GM19239 (cell line): ENCODE measurements at places on chromosomes 7 and 10.

DNA sequence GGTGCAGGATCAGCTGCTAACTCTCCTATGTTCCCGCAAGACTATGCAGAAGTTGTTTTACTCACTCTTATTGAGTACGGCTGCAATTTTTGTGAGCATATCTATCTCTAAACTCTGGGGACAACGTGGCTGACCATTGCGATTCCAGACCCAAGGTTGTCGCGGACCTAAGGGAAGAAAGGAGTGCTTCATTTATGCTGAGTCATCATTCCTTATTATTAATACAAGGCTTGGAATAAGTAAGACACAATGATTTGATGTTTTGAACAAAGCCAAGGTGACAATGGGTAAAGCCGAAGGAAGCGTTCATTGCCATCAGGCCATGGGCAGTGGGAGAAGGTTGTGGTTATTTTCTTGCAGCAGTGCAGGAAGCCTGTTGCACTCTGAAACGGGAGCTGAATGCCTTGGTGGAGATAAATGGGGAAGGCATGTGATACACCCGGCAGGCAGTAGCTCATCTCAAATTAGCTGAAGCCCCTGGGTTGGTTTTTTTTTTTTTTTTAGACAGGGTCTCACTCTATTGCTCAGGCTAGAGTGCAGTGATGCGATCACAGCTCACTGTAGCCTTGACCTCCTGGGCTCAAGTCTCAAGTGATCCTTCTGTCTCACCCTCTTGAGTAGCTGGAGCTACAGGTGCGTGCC lies 605.7 kb downstream of the TYW1 start:
- DNase-seq: no peak

- DNase-seq: no peak
These were observed 131.3 kb downstream of the FANK1 start for GRCh38 chr10:126027692-126028091.

DNA sequence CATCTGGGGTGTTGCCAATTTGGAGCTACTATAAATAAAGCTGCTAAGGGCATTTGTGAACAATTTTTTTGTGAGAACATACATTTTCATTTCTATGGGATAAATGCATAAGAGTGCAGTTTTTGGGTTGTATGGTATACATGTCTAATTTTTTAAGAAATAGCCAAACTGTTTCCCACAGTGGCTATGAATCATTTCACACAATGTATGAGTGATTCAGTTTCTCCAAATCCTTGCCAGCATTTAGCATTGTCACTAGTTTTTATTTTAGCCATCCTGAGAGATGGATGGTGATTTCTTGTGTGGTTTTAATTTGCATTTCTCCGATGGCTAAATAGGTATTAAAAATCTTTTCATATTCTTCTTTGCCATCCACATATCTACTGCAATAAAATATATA lies 105.3 kb downstream of the AMPH start:
- no peak for DNase-seq

- no peak for DNase-seq
These were observed 84.8 kb downstream of the FAM53B start for GRCh38 chr10:124659380-124659779.

DNA sequence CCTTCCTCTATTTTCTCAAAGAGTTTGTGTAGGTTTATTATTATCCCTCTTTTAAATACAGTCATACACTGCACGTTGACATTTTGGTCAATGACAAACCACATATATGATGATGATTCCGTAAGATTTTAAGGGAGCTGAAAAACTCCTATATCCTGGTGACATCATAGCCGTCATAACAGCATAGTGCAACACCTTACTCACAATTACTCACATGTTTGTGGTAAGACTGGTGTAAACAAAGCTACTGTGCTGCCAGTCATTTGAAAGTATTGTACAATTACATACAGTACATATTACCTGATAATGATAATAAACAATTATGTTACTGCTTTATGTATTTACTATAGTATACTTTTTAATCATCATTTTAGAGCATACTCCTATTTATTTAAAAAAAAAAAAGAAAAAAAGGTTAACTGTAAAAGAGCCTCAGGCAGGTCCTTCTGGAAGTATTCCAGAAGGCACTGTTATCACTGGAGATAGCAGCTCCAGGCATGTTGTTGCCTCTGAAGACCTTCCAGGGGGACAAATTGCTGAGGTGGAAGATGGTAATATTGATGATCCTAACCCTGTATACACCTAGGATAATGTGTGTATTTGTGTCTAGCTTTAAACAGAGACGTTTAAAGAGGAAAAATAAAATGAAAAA lies 123.3 kb upstream of the CDK1 start:
- DNase-seq: no peak

GRCh38 chr7:33781796-33782195 lies 123.5 kb upstream of the BMPER start:
- DNase-seq: no peak

DNA sequence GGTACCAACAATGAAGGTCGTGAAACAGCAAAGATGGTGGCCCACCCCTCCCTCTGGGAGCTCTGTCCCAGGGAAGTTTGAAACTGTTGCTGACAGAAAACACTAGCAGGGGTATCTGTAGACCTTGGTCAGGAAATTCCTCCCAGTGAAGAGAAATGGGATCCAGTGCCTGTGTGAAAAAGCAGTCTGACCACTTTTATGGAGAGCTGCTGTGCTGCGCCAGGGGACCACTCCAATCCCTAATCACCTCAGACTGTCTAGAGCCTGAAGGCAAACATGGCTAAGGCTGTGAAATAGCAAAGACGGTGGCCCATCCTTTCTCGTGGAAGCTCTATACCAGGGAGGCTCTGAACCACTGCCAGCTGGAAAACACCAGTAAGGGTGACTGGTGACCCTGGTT lies 38.3 kb upstream of the TMEM140 start:
- DNase-seq: no peak

DNA sequence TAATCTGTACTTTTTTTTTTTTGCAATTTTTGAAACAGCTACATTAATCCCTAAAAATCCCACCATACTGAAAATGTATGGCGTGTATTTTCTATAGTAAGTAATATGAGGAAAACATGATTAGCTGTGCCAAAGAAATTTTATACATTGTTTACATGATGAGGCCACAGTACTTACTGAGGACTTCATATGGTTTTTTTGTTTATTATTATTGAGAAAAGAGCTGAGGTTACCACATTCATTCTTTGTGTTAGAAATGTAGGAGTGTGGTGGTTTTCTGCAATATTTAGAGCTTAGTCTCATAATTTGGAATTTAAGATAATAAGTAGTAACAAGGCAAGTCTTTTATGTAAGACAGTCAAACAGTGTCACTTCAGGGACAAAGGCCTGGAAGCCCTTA lies 45.1 kb downstream of the SLC25A40 start:
- DNase-seq: no peak

DNA sequence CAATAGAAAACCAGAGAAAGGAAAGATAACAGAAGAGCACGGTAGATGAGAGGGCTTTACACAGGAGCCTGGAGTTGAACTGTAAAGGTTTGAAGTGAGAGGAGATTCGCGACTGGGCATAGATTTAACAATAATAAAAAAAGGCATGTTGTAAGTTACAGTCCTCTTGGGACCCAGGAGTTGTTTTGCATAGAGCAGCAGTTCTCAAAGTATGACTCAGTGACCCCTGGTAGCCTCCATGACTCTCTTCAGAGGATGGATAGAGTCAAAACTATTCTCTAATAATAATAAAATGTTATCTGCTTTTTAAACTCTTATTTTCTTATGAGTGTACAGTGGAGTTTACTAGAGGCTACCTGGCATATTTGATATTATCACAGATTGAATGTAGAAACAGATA lies 262.3 kb downstream of the SORCS3 start:
- DNase-seq: no peak

DNA sequence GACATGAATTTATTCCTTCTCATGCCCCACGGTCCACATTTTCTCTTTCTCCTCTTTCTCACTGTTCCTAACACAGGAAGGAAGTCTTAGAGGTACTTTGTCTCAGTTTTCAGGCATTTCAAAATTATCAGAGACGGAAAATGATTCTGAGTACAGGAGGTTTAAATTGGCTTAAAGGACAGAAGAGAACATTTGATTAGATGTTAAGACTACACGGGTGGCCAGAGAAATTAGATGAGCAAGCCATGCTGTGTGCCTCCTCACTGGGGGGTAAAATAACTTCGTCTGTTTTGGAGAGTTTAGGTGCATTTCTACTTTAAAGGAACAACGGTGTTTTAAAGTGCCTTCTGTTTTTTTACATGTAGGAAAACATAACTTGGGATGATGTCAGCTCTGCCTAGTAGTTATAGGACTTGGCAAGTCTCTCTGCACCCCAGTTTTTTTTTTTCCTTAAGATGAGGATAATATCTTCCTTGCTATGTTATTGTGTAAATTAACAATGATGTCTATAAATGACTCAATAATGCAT lies 66.9 kb downstream of the MCMBP start:
- DNase-seq: no peak

GRCh38 chr7:23228412-23228811 lies 18.2 kb upstream of the GPNMB start:
- DNase-seq: no peak

DNA sequence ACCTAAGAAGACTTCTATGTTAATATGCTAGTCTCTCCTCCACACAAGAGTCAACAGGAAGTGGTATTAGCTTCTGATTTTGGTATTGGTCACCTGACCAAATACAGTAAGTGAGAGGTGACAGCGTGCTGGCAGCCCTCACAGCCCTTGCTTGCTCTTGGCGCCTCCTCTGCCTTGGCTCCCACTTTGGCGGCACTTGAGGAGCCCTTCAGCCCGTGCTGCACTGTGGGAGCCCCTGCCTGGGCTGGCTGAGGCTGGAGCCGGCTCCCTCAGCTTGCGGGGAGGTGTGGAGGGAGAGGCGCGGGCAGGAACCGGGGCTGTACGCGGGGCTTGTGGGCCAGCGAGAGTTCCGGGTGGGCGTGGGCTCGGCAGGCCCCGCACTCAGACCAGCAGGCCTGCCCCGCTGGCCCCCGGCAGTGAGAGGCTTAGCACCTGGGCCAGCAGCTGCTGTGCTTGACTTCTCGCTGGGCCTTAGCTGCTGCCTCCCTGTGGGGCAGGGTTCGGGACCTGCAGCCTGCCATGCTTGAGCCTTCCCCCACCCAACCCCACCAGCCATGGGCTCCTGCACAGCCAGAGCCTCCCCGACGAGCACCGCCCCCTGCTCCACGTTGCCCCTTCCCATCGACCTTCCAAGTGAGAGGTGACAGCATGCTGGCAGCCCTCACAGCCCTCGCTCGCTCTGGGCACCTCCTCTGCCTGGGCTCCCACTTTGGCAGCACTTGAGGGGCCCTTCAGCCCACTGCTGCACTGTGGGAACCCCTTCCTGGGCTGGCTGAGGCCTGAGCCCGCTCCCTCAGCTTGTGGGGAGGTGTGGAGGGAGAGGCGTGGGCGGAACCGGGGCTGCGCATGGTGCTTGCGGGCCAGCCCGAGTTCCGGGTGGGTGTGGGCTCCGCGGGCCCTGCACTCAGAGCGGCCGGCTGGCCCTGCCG lies 4.2 kb upstream of the ACSL5 start:
- DNase-seq: no peak

DNA sequence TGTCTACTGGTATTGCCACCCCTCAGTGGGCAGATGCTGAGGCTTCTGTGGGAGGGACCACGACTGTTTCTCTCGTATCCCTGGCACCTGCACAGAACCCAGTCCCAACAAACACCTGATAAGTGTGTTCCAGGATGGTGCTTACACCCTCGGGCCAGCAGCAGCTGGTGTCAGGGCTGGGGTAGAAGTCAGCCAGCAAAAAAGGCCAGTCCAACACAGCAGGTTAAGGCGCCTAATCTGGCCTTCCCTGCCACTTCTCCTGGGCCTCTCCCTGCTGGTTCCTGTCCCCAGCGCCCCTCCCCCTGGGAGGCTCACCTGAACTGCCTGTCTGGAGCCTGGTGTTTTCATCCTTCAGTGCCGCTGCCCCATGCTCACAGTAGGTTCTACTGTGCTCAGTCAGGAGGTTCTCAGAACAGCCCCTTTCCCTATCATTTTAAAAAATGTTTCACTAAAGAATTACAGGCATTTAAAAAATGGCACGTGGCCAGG lies 20.0 kb downstream of the PODXL start:
- DNase-seq: no peak

DNA sequence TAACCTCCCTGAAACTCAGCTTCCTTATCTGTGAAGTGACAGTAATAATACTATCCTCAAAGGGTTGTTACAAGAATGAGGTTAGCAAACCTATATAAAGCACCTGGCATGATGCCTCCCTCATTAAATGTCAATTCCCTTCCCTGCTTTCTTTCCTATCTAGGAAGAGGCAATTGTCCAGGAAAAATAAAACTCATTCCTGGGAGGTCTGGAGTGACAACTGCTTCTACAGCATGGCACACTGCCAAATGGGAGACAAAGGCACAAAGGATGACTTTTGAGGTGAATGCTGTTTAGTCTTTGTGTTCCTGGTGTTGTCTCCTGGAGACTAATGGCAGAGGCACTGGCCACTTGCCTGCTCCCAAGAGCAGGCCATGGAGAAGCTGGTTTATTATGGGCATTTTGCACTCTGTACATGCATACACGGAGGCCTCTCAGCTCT lies 32.2 kb upstream of the PDE1C start:
- no peak for DNase-seq

DNA sequence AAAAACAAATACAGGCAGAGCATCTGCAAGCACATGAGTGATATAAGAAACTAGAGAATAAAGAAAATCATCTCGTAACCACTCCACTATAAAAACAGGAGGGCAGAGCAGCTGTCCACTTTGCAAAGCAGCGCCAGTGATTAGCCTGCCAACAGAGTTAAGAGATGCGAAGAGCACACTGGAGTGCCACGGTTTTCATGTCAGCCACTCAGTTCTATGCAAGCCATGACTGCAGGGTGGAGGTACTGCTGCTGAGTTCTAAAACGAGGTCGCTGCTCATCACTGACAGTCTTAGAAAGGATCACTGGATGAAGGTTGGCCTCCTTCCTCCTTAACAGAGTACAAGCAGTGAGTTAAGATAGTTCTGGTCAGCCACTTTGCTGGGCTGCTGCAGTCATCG lies 58.5 kb downstream of the FGFR2 start:
- DNase-seq: no peak

DNA sequence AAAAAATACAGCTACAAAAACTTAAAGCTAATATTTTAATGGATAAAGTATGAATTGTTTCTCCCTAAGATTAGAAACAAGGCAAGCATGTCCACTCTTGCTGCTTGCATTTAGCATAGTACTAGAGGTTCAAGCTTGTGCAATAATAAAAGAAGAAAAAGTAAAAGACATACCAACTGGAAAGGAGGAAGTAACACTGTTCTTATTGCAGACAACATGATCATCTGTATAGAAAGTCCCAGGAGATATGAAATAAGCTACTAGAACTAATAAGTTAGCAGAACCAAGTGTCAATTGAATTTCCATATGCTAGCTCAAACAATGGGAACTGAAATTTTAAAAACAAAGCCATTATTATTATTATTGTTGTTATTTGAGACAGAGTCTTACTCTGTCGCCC lies 20.0 kb upstream of the RABGEF1 start:
- no peak for DNase-seq
